MCF 10A (cell line): ENCODE measurements at places on chromosomes 12 and 14.

- DNase-seq: no peak
Measured at GRCh38 chr12:52214421-52214802, 18.6 kb upstream of the KRT7 start.

GRCh38 chr12:46387670-46388069 is 15.1 kb upstream of the SLC38A2 start:
- DNase-seq: no peak

DNA sequence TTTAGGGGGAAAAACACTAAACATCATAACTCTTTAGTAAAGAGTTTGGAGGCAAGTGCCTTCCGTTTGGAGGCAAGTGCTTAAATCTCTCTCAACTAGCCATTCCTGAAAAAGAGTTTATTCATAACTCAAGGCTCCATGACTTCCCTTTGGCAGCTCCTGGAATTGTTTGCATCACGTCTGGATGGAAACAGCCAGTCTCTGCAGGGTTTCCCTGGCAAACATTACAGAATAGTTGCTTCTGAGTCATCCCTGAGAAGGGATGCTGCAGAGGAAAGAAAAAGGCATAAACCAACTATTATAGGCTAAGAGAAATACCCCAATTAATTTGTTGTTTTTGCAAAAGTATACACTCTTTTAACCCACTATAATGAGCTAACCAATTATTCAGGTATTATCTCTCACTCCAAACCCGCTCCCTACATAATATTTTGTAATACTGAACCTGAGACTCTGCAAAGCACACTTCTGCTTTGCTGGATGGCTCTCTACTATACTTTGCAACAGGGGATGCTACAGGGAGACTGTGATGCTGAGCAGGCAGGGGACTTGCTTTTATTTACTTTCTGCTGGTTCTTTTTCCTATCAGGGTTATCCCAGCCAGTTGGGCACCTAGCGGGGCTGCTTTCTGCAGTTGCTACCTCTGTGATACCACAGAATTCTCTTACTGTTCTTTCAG is 497.7 kb downstream of the FUT8 start:
- DNase-seq: peak; percentile 72

DNA sequence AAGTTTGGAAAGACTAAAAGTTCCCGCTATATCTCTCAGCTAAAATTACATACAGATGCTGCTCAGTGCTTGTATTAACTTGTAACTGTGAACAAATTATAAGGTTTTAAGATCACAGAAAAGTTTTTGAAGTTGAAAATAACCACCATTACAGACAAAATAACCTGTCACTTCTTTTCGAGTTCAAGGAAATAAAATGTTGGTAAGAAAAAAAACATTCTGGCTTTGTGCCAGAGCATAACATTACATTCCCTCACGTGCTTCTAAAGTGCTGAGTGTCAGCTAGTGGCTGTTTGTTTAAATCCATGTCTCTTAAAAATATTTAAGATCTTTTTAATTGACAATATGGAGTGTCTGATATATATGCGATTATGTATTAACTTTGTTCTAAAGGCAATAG is 27.2 kb upstream of the ADAMTS20 start:
- DNase-seq: peak; percentile 11

- DNase-seq: no peak
Measured at GRCh38 chr12:109944561-109945359, 44.7 kb downstream of the TCHP start.

DNA sequence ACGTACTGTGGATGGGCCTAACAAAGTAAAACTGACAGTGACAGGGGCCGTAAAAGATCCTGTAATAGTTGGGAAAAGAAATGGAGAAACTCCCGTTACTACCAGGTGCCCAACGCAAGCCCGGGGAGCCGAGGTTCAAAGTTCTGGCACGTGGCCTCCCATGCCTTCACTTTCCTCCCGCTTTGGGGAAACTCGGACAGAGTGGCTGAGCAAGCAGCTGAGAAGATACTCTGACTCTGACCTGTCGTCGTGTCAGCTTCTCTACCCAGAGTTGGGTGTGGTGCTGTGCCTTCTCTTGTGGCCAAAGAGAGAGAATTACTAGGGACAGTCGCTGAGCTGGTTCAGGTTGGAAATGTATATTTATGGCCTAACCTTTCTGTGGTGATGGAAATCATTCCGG is 1.7 kb downstream of the B4GALNT3 start:
- DNase-seq: no peak
